ENCODE measurements at places on chromosomes 2 and 18.

- no peak for DNase-seq
These were observed 2.3 kb upstream of the LPIN2 start for GRCh38 chr18:3015204-3015592.

DNA sequence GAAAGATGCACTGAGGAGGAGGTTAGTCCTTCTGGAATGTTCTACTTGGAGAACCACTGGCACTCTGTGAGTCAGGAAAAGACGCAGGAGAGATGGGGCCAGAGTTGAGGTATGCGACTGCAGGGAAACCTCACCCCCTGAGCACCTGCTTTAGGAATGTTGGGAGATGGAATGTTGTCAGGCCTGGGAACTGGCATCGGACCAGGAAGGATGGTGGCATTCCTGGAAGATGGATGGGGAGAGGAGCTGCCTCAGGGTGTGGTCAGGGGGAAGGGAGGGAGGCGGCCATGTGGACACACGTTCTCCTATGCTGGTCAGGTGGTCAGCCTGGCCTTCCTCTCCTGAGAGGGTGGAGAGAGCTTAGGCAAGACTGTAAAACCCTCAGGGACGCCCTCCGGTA lies 146.3 kb downstream of the CELF4 start:
- no peak for DNase-seq

DNA sequence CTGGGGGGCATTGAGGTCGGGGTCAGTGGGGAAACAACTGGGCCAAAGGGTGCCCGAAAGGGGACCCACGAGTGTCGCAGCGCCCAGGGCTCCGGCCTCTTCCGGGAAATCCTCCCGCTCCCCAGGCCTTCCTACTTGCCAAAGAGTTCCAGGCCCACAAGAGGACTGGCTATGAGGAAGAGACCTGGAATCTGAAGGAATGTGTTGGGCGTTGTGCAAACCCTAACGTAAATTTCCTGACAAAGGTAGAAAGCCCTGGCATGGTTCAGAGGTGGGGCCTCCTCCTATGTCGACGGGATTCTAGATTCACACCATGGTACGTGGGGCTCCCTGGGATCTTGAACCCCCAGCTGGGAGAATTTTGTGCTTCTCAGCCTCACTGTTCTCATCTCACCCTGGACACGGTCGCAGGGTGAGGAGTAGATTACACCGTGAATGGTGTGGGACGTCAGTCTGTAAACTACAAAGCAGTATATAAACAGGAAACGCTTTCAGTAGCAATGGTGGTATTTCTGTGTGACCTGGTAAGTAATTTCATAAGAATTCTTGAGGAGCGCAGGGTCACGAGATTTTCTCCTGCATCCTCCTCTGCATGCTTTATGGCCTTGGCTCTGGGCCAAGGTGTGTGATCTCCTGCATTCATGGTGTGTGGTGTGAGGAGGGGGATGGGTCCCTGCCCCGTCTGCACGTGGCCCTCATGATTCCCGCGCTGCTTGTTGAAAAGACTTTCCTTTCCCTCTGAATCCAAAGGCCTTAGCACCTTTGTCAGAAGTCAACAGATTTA lies 868 bp downstream of the HSBP1L1 start:
- no peak for DNase-seq

DNA sequence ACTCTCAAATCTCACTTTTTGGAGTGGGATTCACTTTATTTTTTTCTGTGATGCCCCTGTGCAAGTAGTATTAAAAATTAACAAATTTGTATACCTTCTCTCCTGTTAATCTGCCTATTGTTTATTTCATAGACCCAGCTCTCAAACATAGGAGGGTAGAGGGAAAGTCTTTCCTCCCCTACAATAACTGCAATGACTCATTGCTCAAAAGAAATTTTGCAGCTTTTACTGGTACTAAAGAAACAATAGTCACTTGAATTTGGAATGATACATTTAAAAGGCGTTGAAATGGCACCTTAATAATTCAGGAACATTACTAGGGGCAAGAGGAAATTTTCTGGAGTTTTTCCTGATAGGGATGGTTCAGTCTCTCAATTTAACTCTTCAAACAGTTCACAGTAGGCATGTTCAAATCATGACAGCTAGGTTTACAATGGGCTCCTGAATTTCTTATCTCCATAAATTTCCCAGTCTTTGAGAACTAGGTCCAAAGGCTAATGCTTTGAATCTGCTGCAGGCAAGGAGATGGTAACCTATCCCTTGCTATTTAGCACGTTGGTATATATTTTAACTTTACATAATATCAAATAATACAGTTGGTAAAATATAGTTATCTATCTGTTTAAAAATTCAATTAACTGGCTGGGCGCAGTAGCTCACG lies 88.8 kb downstream of the CHN1 start:
- no peak for DNase-seq

GRCh38 chr2:1598041-1598710 lies 146.1 kb downstream of the PXDN start:
- DNase-seq, result no peak

DNA sequence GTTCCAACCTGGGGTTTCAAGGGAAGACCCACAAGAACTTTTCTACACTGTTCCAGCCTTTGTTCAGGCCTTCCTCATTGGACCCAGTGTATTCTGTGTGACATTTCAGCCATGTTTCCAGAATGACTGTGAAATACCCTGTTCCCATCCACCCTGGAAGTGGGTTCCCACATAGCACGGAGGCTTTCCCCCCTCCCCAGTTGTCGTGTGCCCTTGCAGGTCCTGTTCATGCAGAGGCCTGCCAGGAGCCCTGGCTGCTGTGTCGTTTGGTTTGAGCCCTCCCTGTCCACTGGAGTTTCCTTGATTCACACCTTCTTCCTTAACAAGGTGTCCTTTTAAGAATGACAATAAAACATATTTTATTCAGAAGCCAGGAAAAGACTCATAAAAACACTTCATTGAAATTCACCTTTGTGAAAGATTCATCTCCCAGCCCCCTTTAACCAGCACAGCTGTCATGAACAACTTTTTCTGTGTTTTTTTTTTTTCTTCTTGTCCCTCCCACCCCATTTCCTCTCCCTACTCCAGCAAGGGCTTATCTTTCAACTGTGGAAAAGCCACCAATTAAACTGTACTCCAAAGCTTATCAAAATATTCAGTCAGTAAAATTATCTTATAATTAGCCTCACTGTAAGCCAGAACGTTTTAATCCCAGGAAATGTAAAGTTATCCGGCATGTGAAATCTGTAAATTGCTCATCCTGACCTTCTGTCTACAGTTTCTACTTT lies 106.4 kb downstream of the ACOXL start:
- DNase-seq, result no peak

- no peak for DNase-seq
These were observed 2.0 kb downstream of the HPCAL1 start for GRCh38 chr2:10304458-10305253.

DNA sequence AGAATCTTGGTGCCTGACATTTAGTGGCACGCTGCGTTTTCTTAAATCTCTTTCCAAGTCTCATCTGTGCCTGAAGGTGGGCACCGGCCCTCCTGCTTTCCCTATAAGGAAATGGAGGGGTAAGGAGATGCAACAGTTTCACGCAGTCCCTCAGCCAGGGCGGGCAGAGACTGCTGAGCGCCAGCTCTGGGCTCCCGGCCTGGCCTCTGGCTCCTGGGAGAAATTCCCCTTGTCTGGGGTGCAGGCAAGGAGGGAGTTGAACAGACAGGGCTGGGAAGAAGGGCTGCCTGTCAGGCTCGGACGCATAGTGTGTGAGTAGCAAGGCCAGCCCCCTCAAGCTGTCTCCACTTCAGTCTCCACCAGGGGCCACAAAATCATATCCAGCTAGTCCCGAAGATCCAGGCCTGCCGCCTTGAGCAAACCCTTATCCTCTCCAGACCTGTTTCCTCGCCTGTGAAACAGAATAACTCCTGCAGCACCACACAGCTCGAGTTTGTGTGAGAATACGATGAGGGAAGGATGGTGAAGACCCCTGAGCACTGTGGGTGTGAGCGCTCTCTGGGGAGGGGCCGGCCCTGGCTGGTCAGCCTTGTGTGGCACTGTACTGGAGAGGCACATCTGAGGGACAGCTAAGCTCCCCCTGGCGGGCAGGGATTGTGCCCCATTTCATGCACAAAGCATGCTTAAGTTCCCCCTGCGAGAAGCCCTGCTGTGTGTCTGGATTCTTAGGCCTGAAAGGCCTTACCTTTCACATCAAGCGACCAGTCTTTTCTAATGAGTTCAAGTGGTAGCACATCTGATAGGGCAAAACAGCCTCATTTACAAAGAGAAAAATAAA lies 33.8 kb downstream of the SDC1 start:
- no peak for DNase-seq

- no peak for DNase-seq
These were observed 158.4 kb downstream of the SETBP1 start for GRCh38 chr18:44838971-44839666.

GRCh38 chr2:198440833-198441232 lies 636.4 kb downstream of the PLCL1 start:
- DNase-seq, result no peak

DNA sequence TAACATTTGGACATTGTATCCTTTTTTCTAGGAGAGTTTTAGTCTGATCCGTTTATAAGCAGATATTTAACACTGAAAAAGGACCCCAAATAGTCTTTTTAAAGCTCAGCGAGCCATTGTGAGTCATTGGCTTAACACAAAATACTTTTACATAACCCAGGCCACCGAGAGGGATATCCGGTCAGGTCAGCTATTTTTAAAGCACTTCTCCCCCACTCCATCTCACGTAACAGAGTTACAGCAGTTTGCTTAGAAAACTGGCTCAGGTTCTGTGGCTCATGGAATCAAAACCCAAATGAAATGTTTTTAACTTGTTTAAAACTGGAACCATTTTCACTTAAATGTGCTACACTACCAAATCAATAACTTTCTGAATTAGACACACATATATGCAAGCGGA lies 23.9 kb downstream of the COL4A3 start:
- no peak for DNase-seq

GRCh38 chr2:196361606-196362326 lies 190.4 kb upstream of the STK17B start:
- no peak for DNase-seq

DNA sequence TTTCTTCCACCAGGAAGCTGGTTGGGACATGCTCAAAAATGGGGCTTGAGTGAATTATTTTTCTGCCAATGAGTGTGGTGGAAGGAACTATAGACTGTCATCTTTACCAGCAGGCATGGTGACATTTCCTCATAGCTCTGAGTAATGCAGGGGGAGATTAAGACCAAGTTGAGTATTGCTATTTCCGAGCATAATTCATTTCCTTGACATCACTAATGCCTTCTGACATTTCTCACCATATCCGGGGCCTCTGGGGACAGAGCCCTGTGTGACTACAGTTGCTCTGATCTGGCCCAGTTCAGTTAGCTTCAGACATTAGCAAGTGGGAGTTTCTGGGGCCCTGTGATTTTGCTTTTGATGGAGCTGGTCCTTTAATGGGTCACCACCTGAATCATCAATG lies 410.4 kb downstream of the MEIS1 start:
- no peak for DNase-seq

All from effector CD8-positive, alpha-beta T cell (primary cell).